Stimulated activated CD8-positive, alpha-beta memory T cell treated with anti-CD3 and anti-CD28 coated beads, Interleukin-7, amount 100 ng/mL, for 24 hours (primary cell): ENCODE measurements at places on chromosomes 4 and X.

GRCh38 chr4:26139310-26139924 lies 181.4 kb upstream of the RBPJ start:
- no peak for DNase-seq

GRCh38 chr4:111838406-111838930 lies 306.8 kb upstream of the FAM241A start:
- DNase-seq, result no peak

- no peak for DNase-seq
Measured at GRCh38 chr4:104418286-104418685, 76.4 kb downstream of the CXXC4 start.

GRCh38 chr4:94621491-94622080 lies 136.2 kb upstream of the BMPR1B start:
- DNase-seq, result no peak

DNA sequence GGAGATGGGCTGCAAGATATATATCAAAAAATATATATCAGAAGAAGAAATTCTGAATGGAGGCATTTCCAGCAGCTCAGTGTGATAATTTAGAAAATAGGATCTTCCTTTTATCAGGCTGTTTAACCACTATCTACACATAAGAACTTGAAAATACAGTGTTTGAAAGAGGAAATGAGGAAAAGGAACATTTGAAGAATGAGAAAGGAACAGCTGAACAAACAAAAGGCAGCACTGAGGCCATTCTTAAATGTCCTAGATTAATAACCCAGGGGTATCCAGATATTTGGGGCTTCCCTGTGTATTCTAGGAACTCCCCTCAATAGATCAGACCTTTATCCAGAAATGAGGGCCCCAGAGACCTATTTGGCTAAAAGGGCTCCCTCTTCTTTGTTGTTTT lies 4.1 kb downstream of the SLC39A8 start:
- no peak for DNase-seq

GRCh38 chr4:44368413-44369167 lies 80.0 kb downstream of the KCTD8 start:
- no peak for DNase-seq

DNA sequence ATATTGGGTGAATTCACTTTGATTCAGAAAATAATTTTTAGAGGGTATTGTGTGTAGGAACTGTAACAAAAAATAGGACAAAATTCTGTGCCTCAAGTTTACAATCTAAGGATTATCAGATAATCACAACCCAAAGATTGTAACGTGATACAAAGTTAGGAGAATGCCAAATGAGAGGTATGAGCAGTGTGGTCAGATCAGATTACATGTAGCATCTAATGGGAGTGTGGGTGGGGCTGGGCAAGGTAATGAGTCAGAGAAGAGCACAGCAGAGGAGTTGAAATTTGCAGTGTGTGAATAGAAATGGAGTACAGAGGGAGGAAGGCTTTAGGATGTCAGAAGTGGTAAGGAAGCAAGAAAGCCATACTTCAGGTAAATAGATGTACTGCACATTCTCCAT lies 103.4 kb upstream of the TEX13A start:
- no peak for DNase-seq

GRCh38 chr4:54717694-54718093 lies 59.9 kb downstream of the KIT start:
- DNase-seq, result no peak

- DNase-seq, result no peak
Measured at GRCh38 chr4:123468479-123469031, 72.0 kb downstream of the SPRY1 start.

- DNase-seq, result no peak
Measured at GRCh38 chr4:181830404-181831035, 412.7 kb upstream of the TENM3 start.

GRCh38 chrX:150990910-150991309 lies 7.8 kb downstream of the HMGB3 start:
- no peak for DNase-seq

- no peak for DNase-seq
Measured at GRCh38 chr4:113607147-113607720, 154.3 kb downstream of the CAMK2D start.

DNA sequence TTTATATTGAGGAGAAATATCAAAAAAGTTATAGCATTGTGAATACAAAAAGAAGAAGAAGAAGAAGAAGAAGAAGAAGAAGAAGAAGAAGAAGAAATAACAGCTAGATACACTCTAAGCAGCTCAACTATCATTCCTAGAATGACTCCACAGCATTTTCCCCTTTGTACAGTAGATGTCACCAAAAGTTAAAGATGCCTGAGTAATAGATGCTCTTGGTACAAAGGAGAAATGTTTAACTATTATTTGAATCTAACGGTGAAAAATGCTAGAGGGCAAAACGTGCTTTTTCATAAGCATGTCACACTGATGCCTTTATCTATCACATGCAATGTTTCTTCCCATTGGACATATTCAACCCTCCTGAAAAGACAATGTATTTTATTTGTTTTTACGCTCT lies 178.4 kb upstream of the GPRIN3 start:
- no peak for DNase-seq

DNA sequence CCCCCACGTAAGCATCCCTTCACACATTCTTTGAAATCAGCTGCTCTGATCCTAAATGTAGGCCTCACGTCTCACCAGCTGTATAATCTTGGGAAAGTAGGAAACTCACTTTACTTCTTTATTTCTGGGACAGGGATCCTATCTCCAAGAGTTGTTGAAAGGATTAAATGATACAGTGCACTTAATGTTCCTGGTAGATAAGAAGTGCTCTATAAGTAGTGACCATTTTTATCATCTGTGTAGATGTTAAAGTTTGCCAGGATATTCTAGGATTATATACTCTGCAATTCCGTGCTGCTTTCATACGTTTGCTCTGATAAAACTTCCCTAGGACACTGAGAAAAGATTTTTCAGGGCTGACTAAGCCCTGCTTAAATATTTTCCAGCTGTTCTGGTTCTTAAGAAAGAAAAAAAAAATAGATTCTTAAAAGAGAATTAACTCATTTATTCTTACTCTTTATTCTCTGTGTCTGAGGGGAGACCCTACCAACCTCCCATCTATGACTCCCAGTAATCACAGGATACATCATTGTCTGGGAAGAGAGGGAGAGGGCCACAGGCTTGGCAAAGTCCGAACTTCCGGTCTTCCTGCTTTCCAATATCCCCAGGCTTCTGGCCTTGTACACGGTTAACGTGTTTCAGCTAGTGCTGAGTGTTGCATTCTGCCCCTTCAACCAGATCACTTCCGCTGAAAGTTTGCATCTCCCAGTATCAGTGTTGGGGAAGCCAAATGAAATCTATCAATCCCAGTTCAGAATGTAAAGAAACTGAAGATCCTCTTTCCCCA lies 269.2 kb downstream of the TRIML1 start:
- DNase-seq, result no peak

DNA sequence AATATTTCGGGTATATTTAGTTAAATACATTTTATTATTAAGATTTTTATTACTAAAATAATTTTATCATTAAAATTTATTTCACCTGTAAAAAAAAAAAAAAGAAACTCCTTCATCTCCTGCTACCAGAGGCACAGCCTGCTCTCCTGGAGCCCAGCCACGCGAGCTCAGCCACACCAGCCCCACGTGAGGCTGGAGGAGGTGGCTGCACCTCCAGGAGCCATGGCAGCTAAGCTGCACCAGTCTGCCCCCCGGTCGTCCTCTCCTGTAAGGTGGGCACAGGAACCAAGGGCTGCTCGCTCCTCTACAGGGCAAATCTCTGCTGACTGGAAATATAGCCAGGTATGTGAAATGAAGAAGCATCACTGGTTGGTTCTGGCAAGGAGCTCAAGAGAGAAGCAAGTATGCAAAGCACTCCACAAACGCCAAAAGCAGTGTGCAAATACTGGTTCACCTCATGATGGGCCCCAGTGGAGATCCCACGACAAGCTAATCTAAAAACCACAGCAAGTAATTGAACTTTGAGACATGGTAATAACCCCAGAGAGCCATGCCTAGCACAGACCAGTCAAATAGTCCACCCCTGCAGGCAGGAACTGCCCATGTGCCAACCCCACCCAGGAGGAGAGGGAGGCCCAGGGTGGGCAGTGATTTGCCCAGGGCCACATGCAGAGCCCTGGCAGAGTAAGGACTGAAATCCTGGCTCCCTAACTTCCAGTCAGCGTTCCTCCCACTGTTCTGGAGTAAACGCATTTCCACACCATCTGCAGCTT lies 90.1 kb downstream of the WFS1 start:
- DNase-seq, result no peak

DNA sequence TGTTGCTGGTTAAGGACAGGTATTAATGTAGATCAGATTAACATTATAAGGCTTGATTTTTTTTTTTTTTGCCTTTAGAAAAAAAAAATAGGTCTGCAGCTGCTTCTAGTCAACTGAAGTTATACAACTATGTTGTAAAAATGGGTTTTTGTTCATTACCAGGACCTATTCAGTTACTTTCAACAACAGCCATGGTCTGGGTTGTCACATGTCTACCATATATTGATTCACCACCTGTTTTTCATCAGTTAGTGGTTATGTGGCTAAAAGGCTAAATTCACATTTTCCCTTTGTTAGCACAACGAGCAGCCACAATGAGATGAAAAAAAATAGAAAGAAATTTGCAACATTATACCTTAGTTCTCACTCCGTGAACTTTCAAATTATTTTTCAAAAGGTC lies 45.5 kb downstream of the GLRB start:
- DNase-seq, result no peak

GRCh38 chr4:94882756-94883155 lies 125.0 kb downstream of the BMPR1B start:
- DNase-seq, result no peak

DNA sequence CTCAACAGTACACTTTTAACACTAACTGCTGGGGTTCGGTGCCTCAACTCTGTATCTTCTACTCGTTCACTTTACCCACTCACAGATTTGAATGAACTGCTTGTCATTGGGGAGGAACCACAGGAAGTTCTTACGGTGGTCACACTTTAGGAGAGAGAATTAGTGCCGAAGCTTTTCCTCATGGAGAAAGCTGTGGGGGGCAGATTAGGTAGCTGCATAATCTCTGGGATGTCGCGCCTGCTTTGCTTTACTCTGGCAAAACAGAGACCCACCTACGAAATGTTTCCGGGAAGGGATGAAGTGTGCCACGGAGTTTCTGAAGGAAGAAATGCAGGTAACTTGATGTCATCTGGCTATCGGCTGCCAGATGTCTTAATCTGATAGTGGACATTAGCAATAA lies 949.7 kb upstream of the TENM3 start:
- no peak for DNase-seq

- DNase-seq, result no peak
Measured at GRCh38 chrX:101452056-101452455, 33.2 kb upstream of the ARMCX4 start.

DNA sequence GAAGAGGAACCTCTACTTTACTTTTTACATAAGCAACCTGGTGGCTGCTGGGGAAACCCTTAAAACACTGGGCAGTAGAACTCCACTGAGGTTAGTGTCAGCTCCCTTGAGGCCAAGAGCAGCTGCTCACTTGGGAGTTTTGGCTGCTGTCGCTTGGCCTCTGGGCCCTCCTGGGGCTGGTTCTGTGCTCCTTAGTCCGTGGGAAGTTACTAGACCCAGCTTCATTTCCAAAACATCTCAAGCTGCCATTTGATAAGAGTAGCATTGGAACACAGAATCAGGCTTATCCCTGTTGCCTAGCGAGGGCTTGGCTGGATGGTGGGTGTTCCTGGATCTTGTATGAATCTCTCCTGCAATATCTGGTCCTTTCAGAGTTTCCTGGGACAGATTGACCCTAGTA lies 26.1 kb downstream of the RNF4 start:
- no peak for DNase-seq

- DNase-seq, result no peak
Measured at GRCh38 chr4:168876106-168876505, 133.9 kb downstream of the CBR4 start.

- peak; percentile 36 for DNase-seq
Measured at GRCh38 chrX:111098874-111099273, 2.9 kb downstream of the PAK3 start.

- DNase-seq, result no peak
Measured at GRCh38 chrX:69813677-69814076, 197.8 kb downstream of the EDA start.

GRCh38 chr4:128854433-128854832 lies 44.9 kb downstream of the JADE1 start:
- no peak for DNase-seq

- no peak for DNase-seq
Measured at GRCh38 chr4:79585834-79586233, 177.8 kb upstream of the GK2 start.

GRCh38 chr4:150679765-150680343 lies 97.9 kb downstream of the MAB21L2 start:
- DNase-seq, result no peak

GRCh38 chr4:20487852-20488251 lies 212.4 kb upstream of the PACRGL start:
- DNase-seq, result no peak

DNA sequence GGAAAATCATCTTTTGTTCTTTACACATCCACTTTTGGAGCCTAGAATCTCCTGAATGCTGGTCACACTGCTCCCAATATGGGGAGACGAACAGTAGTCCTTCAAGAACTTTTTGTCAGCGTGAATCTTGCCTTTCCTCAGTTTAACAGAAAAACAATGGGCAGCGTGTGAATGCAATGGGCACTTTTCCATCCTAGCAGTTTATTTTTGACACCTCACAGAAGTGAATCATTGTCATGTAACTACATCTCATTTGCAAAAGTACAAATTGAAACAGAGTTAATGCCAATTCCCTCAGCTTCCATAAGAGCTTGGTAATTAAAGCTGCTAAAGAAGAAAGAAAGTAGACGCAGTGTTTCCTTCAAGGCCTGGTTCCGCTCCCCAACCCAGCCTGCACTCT lies 85.5 kb downstream of the DRD5 start:
- DNase-seq, result no peak

- no peak for DNase-seq
Measured at GRCh38 chrX:143633461-143634308, 2.2 kb downstream of the SLITRK4 start.

- no peak for DNase-seq
Measured at GRCh38 chr4:25157081-25157480, 3.2 kb downstream of the SEPSECS start.

GRCh38 chr4:71151054-71151453 lies 157.6 kb downstream of the DCK start:
- no peak for DNase-seq

GRCh38 chr4:824461-825062 lies 1.4 kb downstream of the CPLX1 start:
- no peak for DNase-seq

DNA sequence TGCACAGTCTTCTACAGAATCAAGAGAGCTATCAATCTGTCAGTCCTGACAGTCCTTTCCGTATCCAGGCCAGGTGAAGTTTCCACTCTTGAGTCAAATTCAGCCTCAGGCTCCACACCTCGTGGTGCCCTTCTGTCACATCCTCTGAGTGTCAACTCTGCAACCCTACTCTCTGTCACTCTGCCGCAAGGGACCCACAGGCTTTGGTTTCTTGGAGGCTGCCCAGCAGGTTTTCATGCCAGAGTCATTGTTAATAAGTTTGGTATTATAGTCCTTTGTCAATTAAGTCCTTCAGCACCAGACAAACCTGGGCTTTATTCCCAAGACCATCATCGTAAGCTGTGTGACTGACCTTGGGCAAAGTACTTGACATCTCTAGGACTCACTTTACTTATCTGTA lies 83.4 kb upstream of the KLHL13 start:
- DNase-seq, result no peak

GRCh38 chrX:129772796-129773431 lies 6.8 kb upstream of the SASH3 start:
- no peak for DNase-seq

- no peak for DNase-seq
Measured at GRCh38 chr4:130071746-130072145, 975.8 kb downstream of the C4orf33 start.
